ENCODE measurements at places on chromosomes 1 and 21.

DNA sequence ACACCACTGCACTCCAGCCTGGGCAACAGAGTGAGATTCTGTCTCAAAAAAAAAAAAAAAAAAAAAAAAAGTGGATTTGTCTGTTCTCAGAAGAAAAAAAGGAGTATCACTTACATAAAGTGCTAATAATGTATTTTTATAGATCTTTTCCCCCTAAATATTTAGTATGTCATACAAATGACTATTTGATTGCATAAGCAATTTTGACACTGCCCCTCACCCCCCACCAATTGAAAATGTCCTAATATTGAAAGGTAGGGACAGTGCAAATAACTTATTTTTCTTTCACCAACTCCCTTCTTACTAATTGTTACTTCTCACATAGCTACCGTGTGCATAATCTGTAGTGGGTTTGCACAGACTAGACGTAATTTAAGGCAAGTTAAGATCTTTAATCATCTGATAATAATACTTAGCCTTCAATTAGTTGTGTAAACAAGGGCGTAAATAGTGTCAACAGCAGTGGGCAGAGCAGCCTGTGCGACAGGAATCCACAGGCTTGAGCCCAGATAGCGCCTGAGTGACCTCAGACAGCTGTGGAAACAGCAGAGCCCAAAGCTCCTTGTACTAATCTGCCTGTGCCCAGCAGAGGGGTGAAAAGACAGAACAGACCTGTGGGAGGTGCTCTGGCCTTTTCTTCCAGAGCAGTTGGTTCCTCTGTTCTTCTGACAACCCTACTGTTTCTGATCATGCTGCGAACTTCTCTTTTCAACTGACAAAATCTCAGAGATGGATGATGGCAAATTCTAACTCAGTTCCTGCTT is 4.5 kb upstream of the IER5 start:
- peak; percentile 61 for DNase-seq

- no peak for DNase-seq
Observed at GRCh38 chr1:19425646-19426239, 59.6 kb downstream of the CAPZB start.

DNA sequence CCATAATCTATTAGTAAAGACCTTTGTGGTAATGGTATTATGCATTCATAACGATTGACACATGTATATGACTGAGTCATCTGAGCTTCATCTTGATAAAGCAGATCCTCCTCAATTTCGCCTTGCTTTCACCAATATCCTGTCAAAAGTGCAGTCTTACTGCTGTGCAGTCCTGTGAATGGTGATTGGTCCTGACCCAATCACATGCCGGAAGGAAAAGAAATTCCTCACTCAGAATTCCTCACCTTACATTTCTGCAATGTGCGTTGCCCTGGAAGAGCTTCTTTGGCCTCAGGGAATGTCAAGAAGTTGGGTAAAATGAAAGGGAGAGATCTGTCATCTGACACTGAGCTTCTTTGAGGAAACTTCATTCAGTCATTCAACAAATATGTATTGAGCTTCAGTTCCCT is 121.0 kb upstream of the TSPAN2 start:
- no peak for DNase-seq

GRCh38 chr1:54835131-54835898 is 34.2 kb upstream of the TTC22 start:
- DNase-seq: peak; percentile 12

GRCh38 chr1:12333036-12333785 is 103.4 kb downstream of the VPS13D start:
- DNase-seq: no peak

GRCh38 chr1:60908159-60908558 is 174.2 kb upstream of the NFIA start:
- DNase-seq: no peak

- DNase-seq: no peak
Observed at GRCh38 chr1:165871311-165872067, 44.1 kb downstream of the UCK2 start.

- no peak for DNase-seq
Observed at GRCh38 chr1:232423591-232423990, 206.3 kb downstream of the SIPA1L2 start.

GRCh38 chr1:192691041-192691440 is 55.1 kb downstream of the RGS13 start:
- DNase-seq: no peak

- DNase-seq: no peak
Observed at GRCh38 chr1:10272274-10272673, 61.9 kb downstream of the KIF1B start.

GRCh38 chr1:201399352-201400126 is 415 bp upstream of the LAD1 start:
- DNase-seq: peak; percentile 71

DNA sequence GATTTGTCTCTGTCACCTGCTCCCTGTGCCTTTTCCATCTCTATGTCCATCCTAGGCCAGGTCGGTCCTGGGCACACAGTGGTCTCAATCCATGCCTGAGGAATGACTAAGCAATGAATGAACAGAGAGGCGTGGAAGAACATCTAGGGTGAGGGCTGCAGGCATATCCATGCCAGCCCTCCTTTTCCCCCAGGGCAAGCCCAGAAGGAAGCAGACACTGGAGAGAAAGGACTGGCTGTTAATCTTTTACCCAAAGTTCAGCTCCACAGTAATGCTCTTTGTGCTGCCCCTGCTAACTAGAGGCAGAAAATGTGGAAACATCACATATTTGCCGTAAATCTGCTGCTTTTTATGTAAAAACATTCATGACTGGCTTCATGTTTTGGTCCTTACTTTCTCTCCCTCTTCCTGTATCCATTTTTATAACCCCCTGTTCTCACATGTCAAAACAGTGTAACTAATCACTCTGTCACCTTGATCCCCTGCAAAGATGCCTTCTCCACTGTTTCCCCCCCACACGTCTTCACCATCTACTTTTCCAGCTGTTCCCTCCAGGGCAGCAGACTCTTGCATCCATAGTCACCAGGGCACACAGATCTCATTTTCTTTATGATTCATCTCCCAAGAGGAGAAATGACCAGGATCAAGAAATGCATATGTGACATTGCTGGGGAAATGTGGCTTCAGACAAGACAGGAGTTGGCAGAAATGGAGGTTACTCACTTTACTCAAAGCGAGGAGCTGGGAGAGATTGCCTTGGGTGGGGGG is 166.4 kb upstream of the PROX1 start:
- no peak for DNase-seq

- peak; percentile 65 for DNase-seq
Observed at GRCh38 chr1:203038217-203038741, 12.0 kb downstream of the PPFIA4 start.

DNA sequence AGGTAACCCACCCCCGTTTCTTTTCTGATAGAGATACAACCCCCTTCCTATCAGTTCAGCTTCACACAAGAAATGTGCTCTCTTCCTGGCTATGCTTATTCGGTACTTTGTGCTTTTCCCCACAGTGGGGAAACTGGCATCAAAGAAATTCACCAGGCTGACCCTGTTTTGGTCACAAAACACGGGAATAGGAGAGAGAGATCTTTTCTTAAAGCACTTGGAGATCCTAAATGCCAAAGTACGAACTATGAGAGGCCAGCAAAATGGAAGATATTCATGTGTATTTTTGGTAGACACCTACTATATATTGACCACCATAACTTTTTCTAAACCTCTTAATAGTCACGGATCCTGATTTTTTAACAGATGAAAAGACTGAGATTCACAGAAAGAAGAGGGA is 30.0 kb downstream of the SLC30A10 start:
- DNase-seq: no peak

DNA sequence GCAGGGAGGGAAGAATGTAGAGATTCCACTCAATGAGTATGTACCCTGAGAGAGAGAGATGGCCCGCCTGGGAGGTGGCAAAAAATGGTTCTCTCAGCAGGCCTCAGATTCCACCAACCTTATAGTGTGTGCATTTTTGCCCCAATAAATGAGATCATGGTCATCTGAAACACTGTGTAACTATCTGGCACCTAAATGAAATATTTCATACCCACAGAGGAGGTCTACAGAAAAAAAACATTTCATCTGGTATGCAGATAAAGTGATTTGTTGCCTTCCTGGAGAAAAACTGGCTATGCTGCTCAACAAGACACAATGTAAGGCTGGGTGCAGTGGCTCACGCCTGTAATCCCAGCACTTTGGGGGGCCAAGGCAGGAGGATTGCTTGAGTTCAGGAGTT is 4.9 kb downstream of the TMCO2 start:
- no peak for DNase-seq

GRCh38 chr1:201311356-201312011 is 28.2 kb downstream of the PKP1 start:
- no peak for DNase-seq

DNA sequence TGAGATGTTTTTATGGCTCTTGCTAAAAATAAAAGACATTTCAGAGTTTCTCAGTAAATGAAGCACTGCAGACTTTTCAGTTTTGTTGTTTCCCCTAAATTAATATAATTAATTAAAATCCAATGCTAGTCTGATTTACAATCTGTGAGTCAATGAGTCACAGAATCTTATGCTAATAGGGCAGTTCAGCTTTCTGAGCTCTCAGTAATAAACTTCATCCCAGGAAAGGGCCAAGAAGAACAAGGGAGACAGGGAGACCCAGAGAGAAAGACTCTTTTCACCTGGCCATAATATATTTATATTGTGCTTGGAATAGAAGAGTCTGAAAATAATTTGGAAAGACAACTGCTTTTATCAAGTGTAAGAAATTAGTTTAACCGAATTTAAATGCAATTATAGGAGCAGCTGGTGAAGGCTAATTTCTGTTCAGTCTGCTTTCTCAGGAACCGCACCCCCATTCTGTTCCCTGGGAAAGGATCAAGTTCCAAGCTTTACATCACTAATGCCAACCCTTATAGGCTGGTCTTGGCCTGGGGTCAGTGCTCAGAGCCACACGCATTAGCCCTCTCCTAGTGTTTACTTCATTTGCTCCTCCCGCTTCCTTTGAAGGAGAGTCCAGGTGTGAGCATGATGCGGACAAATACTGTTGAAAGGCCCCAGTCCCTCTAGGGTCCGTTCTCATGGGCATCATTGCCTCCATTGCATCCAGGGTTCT is 145.6 kb downstream of the ZBTB18 start:
- DNase-seq: no peak

DNA sequence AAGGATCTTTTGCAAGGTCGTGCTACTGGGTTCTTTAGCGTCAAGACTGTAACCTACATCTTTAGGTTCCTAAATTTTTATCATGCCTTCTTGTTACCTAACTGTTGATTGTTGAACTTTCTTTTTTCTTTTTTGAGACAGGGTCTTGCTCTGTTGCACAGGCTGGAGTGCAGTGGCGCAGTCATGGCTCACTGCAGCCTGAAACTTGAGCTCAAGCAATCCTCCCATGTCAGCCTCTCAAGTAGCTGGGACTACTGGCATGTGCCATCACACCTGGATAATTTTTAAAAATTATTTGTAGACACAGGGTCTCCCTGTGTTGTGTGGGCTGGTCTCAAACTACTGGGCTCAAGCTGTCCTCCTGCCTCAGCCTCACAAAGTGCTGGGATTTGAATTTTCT is 52.9 kb downstream of the NFIA start:
- no peak for DNase-seq

- no peak for DNase-seq
Observed at GRCh38 chr1:65056866-65057265, 90.5 kb upstream of the JAK1 start.

DNA sequence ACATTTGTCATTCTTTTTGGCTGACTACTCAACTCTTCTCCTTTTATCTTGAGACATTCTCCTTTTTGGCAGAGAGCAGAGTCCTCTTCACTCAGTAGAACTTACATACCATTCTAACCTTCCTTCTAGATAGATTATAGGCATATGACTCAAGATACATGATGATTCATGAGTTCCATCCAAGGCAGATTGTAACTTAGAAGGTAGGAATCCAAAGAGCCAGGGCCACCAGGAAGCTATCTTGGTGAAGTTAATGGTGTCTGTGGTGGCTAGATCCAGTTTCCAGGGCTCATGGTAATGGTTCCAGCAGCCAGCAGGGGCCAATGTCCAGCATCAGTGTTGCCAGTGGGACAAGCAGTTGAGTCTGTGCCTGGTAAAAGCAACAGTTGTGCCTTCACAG is 76.1 kb upstream of the KIAA0040 start:
- no peak for DNase-seq

DNA sequence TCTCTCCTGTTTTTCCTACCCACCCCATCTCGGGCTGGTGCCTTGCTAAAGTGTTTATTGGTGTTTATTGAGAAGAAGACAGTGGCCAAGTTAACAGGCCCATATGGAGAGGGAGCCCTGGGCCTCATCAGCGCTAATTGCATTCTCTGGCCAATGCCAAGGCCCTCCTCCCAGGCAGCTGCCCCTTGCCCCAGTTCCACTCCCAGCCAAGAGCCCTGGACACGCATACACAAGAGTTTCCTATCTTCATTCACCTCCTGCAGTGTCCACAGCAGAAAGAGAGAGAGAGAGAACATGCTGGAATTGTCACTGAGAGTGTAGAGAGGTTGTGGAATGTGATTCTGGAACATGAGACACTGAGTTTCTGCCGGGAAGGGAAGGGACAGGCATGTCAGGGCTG is 25.4 kb upstream of the VWA5B1 start:
- DNase-seq: no peak

- DNase-seq: peak; percentile 90
Observed at GRCh38 chr1:153880962-153881361, 41.8 kb downstream of the GATAD2B start.

GRCh38 chr1:184929711-184930202 is 44.6 kb downstream of the NIBAN1 start:
- DNase-seq: peak; percentile 52

DNA sequence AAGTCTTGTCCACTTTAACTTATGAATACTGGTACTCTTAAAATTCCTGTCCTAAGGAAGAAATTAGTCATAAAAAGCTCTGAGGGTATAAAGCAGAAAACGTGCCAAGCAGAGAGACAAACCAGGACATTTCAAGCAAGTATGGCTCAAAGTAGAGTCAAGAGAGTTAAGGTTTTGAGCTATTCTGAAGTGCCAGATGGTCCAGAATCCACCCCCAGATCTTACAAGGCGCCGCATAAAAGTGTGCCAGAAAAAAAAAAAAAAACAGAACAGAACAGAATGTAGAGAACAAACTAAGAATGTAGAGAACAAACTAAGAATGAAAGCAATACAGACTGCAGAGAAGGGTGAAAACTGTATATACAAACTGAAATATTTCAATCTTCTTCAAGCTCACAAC is 12.5 kb downstream of the EPS15 start:
- no peak for DNase-seq

GRCh38 chr1:235954306-235955283 is 87.9 kb upstream of the LYST start:
- no peak for DNase-seq

GRCh38 chr1:237976331-237976730 is 85.6 kb upstream of the ZP4 start:
- DNase-seq: no peak

DNA sequence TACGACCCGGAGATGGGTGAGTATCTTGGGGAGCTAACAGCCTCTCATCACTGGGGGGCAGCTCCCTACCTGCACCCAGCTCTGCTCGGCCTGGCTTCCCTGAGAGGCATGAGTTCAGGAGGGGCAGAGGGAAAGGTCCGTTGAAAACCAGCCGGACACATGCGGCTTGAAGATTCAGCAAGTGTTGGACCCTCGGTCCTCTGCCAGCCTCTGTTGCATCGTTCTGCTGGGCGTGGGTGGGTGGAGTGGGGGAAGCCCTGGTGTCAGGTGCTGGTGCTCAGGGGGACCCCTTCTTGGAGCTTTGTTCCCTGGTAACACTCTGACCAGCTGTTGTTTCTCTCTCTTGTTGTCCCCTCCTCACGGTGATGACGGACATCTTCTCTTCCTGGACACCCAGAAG is 20.9 kb downstream of the PSEN2 start:
- DNase-seq: no peak

GRCh38 chr1:18094096-18094495 is 13.5 kb upstream of the IGSF21 start:
- DNase-seq: no peak

All from ureter (tissue), 1 donor.